ENCODE measurements at places on chromosomes 5 and 9.

- DNase-seq: no peak
These were observed 1061.9 kb upstream of the CDH18 start for GRCh38 chr5:21049901-21050300.

GRCh38 chr5:45060724-45061123 is 252.0 kb downstream of the MRPS30 start:
- DNase-seq: no peak

- no peak for DNase-seq
These were observed 808.1 kb downstream of the EFNA5 start for GRCh38 chr5:106862450-106863193.

GRCh38 chr5:17118631-17119030 is 98.8 kb upstream of the BASP1 start:
- DNase-seq: no peak

DNA sequence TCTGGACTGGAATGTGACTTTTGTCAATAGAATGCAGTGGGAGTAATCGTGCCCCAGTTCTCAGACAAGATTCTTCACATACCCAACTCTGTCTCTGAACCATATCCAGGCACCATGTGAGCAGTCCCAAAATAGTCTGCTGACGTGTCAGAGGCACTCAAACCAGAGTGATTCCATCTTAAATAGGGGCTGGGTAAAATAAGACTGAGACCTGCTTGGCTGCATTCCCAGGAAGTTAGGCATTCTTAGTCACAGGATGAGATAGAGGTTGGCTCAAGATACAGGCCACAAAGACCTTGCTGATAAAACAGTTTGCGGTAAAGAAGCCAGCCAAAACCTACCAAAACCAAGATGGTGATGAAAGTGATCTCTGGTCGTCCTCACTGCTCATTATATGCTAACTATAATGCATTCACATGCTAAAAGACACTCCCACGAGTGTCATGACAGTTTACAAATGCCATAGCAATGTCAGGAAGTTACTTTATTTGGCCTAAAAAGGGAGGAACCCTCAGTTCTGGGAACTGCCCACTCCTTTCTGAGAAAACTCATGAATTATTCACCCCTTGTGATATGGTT is 16.9 kb upstream of the PLCXD3 start:
- no peak for DNase-seq

DNA sequence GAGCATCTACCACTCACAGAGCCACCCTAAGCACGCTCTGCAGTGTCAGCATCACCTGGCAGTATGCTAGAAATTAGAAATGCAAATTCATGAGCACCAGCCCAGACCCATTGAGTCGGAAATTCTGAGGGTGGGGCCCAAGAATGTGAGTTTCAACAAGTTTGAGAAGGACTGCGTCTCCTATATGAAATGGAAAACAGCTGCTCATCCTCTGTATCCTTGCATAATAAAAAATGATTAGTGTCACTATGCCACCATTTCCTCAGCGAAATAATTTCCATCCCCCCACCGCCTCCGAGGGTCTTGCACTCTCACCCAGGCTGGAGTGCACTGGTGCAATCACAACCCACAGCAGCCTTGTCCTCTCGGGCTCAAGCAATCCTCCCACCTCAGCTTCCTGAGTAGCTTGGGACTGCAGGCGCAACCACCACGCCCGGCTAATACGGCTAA is 1.3 kb upstream of the IQGAP2 start:
- peak; percentile 32 for DNase-seq

GRCh38 chr5:145946112-145946861 is 9.9 kb downstream of the SH3RF2 start:
- DNase-seq: peak; percentile 12

GRCh38 chr5:112625689-112626438 is 111.8 kb upstream of the APC start:
- no peak for DNase-seq

GRCh38 chr5:107518190-107518589 is 152.5 kb downstream of the EFNA5 start:
- no peak for DNase-seq

DNA sequence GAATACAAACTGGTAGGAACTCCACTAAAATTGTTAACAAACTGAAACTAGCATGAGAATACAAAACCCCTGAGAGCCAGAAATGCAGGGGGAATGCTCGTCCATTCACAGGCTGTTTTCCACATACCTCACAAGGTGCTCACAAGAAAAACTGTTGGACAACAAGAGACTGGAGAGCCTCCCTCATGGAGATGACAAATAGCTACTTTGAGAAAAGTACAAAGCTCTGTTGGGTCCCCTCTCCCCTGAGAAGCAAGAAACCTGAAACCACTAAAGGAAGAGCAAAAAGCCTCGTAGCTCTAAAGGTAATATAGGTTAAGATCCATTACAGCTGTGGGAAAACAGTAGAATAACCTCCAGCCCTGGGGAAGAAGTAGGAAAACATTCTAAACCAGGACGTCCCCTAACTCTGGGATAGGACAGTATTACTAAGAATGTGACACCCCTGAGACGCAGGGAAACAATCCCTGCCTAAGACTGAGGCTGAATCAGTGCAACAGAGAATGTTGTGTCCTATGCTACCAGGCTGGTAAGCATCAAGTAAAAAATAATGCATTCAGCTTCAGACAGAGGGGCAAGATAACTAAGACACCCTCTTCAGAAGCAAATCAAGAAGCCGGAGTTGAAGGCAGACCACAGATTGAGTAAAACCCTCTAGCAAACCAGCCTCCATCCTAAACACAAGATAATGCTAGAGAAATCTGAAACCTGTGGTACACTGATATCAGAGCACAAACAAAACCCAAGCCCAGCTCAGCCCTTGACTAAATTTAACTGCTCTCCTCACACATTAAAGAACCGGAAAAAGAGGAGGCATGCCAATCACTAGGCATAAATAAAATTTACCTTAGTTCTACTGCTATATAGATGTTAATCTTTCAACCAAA is 160.2 kb downstream of the SSBP2 start:
- DNase-seq: no peak

- DNase-seq: no peak
These were observed 17.5 kb downstream of the STXBP1 start for GRCh38 chr9:127629468-127630081.

GRCh38 chr5:136101884-136102283 is 30.8 kb upstream of the SMAD5 start:
- DNase-seq: no peak

- DNase-seq: no peak
These were observed 88.6 kb downstream of the SMIM23 start for GRCh38 chr5:171874234-171874633.

DNA sequence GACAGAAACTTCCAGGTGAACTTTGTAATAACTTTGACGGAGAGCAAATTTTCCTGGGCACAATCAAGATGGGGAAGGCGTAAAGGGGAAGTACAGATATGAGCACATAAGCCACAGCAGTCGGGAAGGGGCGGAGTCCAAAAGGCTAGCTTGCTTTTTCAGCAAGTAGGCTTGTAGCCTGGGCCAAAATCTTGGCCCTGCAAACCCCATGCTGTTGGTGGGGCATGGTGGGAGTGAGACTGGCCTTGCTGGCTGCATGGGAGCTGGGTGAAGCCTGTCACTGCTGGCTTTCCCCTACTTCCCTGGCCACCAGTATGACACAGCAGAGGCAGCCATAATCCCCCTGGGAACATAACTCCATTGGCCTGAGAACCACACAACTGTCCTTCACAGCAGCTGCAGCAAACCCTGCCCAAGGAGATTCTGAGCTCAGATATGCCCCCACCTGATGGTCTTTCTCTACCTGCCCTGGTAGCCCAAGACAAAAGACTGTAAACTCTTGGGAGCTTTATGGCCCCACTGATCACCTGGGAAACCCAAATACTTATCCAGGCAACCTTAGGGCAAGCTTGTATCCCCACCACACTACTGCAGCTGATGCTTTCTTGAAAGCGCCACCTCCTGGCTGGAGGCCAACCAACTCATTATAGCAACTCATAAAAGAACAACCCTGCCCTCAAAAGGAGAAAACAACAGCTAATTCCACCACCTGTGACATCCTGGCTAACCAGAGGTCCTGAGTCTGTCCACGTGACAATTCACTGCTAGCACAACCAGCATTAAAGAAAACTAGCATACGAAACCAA is 24.0 kb downstream of the DCTN4 start:
- DNase-seq: peak; percentile 49

- DNase-seq: no peak
These were observed 1.7 kb downstream of the STPG3 start for GRCh38 chr9:137252555-137253506.

DNA sequence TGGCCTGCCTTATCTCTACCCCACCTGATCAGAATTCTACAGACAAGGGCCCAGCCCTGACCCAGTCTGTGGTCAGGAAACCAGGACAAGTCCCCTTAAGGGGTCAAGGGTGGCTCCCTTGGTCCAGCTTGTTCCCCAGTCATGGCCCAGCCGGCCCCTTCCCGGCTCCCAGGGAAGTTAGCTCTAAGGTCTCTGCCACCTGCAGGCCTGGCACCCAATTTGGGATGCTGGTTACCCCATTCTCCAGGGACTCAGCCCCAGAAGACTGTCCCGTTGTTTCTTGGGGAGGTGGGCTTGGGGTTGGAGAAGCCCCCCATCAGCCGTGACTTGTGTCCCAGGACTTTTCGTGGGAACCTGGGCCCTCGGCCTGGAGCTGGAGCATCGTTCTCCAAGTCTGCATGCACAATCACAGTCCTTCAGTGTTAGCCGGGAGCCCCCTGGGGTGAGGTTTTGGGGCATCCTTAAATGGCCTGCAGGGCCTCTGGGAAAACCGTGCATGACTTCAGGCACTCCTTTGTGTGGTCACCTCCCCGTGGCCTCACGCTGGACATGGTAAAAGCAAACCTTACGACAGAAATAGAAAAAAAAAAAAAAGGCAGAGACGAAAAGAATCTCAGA is 150.8 kb upstream of the PHYKPL start:
- DNase-seq: no peak

- DNase-seq: no peak
These were observed 199.8 kb downstream of the MAPKAP1 start for GRCh38 chr9:125507226-125507625.

DNA sequence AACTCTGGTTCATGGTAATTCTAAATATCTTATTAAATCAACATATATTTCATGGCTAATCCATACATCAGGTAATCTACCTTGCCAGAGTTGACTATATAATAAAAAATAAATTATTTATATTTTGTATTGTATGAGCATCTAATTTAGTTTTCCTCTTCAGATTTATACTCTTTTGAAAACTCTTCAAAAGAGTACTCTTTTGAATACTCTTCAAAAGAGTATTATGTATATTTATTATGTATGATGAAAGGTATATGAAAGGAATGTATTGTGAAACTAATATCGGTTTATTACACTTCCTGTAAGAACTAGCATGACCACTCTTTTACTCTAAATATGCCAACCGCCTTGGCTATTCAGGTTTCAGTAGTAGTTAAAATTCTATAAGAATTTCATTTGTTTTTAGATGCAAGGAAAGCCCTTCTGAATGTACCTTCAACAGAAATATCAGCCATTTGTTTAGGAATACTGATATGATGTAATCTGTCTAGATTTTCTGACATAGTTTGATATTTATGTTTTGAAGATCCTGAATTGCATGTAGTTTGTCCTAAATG is 178.7 kb downstream of the WDR70 start:
- no peak for DNase-seq

GRCh38 chr9:92392690-92393089 is 11.7 kb downstream of the OGN start:
- no peak for DNase-seq
